ENCODE measurements at places on chromosomes 5 and 9. TPM values are rescaled to one million over a fixed set of nuclear protein-coding genes. Genes with fewer than 3 reads are reported as not detected.

DNA sequence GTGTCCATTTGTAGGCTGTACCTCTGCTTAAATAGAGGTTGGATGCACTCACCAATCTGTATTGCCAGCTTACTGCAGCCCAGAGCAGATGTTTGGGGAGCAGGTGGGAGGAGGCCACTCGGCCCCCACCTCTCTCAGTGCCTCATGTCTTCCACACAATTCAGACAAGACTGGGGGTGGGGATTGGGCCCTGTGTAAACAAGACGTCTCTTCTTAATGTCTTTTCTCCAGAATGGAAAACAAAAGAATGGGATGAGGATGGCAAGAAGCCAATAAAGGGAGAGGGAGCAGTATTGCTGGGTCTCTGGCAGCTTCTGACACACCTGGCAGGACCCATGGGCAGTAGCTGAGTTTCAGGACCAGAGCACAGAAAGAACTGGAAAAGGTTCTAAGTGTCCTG is 64.9 kb downstream of the SIL1 start:
- H3K4me3 ChIP-seq = no peak overlapping the region
- DNase-seq = no peak
- peaks cover 18% of the 10 kb centered on the region for H3K4me1 ChIP-seq
- H3K27ac ChIP-seq = peak overlapping the region; percentile 92
- no peaks in the 10 kb centered on the region for H3K27me3 ChIP-seq
- H3K36me3 ChIP-seq = no peaks in the 10 kb centered on the region

DNA sequence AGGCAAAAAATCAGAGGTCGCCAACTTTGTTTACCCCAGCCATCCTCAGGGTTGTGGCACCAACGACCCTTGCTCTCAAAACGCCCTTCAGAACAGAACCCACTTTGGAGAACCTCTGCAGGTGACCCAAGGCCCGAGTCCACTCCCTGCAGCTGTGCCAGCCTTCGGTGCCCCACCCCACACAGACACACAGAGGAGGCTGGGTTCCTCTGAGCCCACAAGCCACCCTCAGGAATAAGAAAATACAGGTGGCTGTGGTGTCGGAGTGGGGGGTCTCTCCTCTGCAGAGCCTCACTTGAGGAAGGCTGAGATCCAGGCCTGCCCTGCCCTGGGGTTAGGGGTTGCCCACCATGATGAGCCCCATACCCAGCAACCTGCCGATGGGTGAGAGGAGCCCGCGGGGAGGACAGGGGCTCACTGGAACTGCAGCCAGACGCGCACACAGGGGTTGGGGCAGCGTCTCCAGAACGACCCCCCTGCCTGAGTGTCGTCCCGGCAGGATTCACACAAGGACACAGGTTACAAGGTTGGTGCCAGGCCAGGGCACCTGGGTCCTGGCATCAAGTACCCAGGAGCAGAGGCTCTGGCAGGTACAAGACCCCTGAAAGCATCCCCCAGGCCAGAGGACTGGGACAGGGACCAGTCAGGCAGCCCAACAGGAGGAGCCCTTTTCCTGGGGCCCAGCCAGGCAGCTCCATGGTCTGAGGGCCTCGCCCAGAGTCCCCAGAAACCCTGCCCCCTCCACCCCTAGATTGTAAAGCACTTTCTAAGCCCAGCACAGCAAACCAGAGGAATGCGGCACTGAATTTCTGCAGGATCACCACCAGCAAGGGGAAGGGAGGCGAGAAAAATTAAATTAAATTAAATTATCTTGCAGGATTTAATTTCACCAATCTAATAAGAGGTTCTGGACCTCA is 40.0 kb downstream of the NACC2 start:
- no peaks in the 10 kb centered on the region for H3K27me3 ChIP-seq
- no peak for DNase-seq
- H3K36me3 ChIP-seq = no peaks in the 10 kb centered on the region
- peaks cover 50% of the 10 kb centered on the region for H3K4me1 ChIP-seq
- H3K4me3 ChIP-seq = no peak overlapping the region

- peaks cover 10% of the 10 kb centered on the region for H3K4me1 ChIP-seq
- H3K4me3 ChIP-seq = no peak overlapping the region
- H3K27me3 ChIP-seq = no peaks in the 10 kb centered on the region
- no peak for DNase-seq
These were observed 4.5 kb downstream of the DCAF12 start for GRCh38 chr9:34121996-34122395.

GRCh38 chr5:149636861-149637246 is 55.6 kb downstream of the ARHGEF37 start:
- no peaks in the 10 kb centered on the region for H3K4me1 ChIP-seq
- H3K36me3 ChIP-seq = no peaks in the 10 kb centered on the region
- no peaks in the 10 kb centered on the region for H3K27me3 ChIP-seq
- DNase-seq = no peak
- H3K4me3 ChIP-seq = no peak overlapping the region

Gene MSH3
- total RNA-seq = 8.7 TPM

Gene PTRH1
- 5.4 TPM for total RNA-seq

Gene PFN3
- total RNA-seq = not detected

Gene BRINP1
- not detected for total RNA-seq

DNA sequence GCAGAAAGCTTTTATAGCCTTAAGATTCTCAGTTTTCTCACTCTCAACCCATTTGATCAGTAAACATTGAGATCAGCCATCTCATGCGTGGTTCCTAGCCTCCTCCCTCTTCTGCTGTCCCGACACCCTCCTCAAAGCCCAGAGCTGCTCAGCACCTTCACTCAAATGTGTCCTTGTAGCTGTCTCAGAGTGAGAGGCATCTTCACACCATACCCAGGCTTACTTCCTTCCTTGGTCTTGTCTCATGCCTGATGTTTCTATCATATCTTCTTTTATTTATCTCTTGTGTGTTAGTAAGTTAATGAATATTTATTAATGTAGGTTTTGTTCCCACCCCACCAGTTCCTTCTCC is 72.4 kb upstream of the SNX2 start:
- H3K36me3 ChIP-seq = no peaks in the 10 kb centered on the region
- no peak overlapping the region for H3K27ac ChIP-seq
- no peak for DNase-seq
- no peaks in the 10 kb centered on the region for H3K4me1 ChIP-seq

- H3K27ac ChIP-seq = no peak overlapping the region
- no peaks in the 10 kb centered on the region for H3K27me3 ChIP-seq
- no peak for DNase-seq
- no peaks in the 10 kb centered on the region for H3K36me3 ChIP-seq
- H3K4me3 ChIP-seq = no peak overlapping the region
- H3K4me1 ChIP-seq = no peaks in the 10 kb centered on the region
These were observed 86.0 kb downstream of the TRPC7 start for GRCh38 chr5:136279314-136279713.

GRCh38 chr9:88781628-88782391 is 209.5 kb upstream of the S1PR3 start:
- DNase-seq = no peak
- no peaks in the 10 kb centered on the region for H3K36me3 ChIP-seq
- peak overlapping the region; percentile 60 for H3K27ac ChIP-seq
- no peak overlapping the region for H3K4me3 ChIP-seq

Data from ascending aorta (tissue), 2 donors.